ENCODE measurements at places on chromosomes 12 and 14. TPM values are rescaled to one million over a fixed set of nuclear protein-coding genes. Genes with fewer than 3 reads are reported as not detected.

- no peak for DNase-seq
Observed at GRCh38 chr12:8622646-8623045, 10.0 kb upstream of the AICDA start.

DNA sequence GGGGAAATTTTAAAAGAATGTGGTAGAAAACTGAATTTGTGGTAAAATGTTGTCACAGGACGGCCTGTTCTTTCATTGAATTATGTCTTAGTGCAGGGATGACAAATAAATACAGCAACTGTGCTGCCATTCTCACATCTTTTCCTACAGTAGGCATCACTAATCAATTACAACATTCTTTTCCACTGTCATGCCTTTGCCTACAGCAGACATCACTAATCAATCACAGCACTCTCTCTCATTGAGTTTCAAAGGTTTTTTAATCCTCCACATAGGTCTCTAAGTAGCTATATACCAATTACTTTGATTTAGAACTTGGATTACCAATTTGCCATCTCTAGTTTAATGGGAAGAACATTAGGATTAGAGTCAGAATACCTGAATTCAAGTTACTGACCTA lies 30.1 kb downstream of the NTF3 start:
- DNase-seq: no peak

- DNase-seq: no peak
Observed at GRCh38 chr12:68904351-68904962, 28.5 kb downstream of the CPM start.

GRCh38 chr12:52191841-52192791 lies at the start of gene KRT80:
Gene KRT80, minus strand, starts transcription at chr12:52192014. Its CDS starts 112 bp downstream, at chr12:52191902.
- DNase-seq: peak; percentile 75

- DNase-seq: no peak
Observed at GRCh38 chr12:28770322-28770721, 378.8 kb upstream of the FAR2 start.

GRCh38 chr14:56202256-56202655 lies 84.0 kb downstream of the PELI2 start:
- no peak for DNase-seq

BEST3 gene
- not detected for total RNA-seq

GPD1 gene
- 129 TPM for total RNA-seq

DGKA gene
- 4.9 TPM for total RNA-seq

OR4E2 gene
- total RNA-seq: not detected

All from left lobe of liver (tissue), 2 donors.